ENCODE measurements at places on chromosomes 7 and 10.

- no peak for DNase-seq
Observed at GRCh38 chr7:26449175-26450165, 157.8 kb downstream of the SNX10 start.

GRCh38 chr10:71351628-71352319 lies 32.7 kb downstream of the SLC29A3 start:
- no peak for DNase-seq

GRCh38 chr10:59677253-59677831 lies 32.3 kb downstream of the SLC16A9 start:
- no peak for DNase-seq

- no peak for DNase-seq
Observed at GRCh38 chr10:17802350-17802749, 6.8 kb upstream of the MRC1 start.

GRCh38 chr7:122200888-122201287 lies 56.8 kb upstream of the AASS start:
- no peak for DNase-seq

GRCh38 chr7:20241194-20241910 lies 24.2 kb upstream of the MACC1 start:
- no peak for DNase-seq

DNA sequence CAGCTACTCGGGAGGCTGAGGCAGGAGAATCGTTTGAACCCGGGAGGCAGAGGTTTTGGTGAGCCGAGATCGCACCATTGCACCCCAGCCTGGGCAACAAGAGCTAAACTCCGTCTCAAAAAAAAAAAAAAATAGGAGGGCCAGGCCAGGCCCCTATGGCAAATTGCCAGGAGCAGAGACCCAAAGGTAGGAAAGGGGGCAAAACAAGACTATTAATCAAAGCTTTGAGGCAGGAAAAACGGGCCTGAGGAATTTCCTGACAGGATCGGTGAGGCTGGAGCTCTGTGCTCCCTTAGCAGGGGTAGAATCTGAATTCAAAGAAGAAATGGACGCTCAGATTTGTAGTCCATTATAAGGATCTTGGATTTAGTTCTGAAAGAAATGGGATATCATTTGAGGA lies 2.8 kb upstream of the VOPP1 start:
- DNase-seq: no peak

- DNase-seq: no peak
Observed at GRCh38 chr7:13988065-13988464, 1.4 kb downstream of the ETV1 start.

DNA sequence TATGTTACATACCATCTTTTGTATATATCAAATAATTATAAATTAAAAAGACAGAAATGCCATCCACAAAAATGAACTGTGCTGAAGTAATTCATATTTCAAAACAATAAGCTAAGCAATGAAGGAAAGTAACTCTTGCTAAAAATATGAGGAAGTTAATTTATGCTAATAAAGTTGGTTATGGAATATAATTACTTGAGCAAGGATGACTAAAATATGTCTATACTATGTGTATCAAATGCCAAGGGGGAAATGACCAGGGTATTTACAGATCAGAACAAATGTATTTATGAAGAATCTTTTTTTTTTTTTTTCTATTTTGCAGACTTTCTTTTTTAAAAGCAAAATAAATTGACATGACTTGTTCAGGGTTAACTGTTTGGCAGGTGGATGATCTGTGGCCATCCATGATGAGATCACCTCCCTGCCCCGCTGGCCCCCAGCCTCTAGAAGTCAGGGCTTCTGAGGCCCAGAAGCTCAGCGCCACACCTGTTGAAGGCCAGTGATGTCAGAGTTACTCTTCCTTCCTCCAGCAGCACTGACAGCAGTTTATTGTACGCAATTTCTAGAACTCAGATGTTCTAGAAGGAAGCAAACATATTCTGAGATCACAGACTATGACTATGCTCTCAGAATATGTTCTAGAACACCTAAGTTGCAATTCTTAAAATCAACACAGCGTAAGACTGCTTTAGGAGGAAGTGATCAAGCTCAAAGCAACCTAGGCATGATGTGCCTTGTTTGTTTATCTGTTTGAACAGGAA lies 196.1 kb upstream of the KLF14 start:
- DNase-seq: no peak

DNA sequence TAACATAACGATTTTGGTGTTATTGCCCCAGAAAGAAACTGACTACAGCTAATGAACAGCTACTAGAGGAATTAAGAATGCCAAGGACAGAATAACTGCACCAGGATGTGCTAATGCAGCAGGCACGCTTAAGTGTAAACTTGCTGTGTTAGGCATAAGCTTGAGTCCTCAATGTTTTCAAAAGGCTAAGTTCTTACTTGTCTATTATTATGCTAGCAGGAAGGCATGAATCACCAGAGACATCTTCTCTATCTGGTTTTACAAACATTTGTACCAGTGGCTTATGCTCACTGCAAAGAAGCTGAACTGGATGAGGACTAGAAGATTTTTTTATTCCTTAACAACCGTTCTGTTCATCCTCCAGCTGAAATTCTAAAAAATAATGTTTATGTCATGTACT lies 1035.3 kb downstream of the NRG3 start:
- no peak for DNase-seq

- DNase-seq: no peak
Observed at GRCh38 chr10:100744987-100745881, at the start of gene PAX2. TSS of gene PAX2 (plus strand) at chr10:100745582. CDS start at chr10:100746261, 679 bp downstream.

- no peak for DNase-seq
Observed at GRCh38 chr10:46250481-46250880, 36.3 kb upstream of the ANTXRL start.

DNA sequence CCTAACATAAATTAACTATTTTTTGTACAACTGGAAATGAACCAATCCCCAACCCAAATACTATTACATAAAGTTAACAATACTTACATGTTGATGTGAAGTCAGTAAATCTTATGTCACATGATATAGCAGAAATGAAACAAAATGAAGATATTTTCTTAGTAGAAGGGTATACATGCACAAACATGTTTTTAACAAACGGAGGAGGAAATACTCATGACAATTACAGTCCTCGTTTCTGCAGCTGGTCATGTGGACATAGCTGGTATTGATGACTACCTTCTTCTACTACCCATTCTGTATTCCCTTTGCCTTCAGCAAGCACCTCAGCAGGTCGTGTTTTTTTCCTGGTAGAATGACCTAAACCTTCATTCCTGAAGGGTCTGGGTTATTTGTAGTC lies 252.3 kb downstream of the HTR7 start:
- DNase-seq: no peak

- no peak for DNase-seq
Observed at GRCh38 chr10:100923580-100923979, 10.8 kb downstream of the SLF2 start.

GRCh38 chr10:51879238-51879637 lies 179.8 kb upstream of the CSTF2T start:
- no peak for DNase-seq

DNA sequence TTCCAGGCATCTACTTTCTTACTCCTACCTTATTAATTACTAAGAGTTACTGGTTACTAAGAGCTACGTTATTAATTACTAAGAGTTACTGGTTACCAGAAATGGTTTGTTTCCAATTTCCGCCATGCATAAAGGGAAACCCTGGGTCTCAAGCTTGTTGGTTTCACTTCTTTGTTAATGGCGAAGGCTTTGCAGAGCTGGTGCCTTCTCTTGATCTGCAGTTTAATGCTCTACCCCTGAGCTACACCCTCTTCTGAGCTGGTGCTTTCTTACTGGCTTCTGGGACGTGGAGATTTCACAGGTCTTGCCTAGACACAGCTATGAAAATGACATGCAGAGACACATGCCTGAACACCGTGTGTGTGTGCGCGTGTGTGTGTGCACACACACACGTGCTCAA lies 560 bp downstream of the CPA4 start:
- DNase-seq: no peak

DNA sequence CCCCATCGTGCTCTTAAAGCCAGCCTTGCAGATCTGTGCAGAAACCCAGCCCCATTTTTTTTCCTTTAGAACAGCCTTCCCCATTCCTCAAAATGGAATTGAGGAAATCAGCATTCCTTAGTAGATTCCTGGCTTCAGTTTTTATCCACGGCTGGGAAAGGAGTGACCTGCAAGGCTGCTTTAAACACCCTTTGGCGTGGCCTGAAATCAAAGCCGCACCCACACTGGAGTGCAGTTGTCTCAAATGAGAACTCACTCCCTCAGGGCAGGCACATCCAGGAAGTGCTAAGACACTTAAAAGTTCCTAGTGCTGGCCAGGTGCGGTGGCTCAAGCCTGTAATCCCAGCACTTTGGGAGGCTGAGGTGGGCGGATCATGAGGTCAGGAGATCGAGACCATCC lies 34.8 kb downstream of the HTR5A start:
- no peak for DNase-seq

- no peak for DNase-seq
Observed at GRCh38 chr10:72893136-72893798, at the start of gene OIT3. TSS of gene OIT3 (plus strand) at chr10:72893739. CDS start at chr10:72893799, 60 bp downstream.

- DNase-seq: no peak
Observed at GRCh38 chr10:80452069-80452468, 2.0 kb upstream of the TSPAN14 start.

GRCh38 chr10:80529604-80530003 lies 8.1 kb upstream of the SH2D4B start:
- DNase-seq: no peak

DNA sequence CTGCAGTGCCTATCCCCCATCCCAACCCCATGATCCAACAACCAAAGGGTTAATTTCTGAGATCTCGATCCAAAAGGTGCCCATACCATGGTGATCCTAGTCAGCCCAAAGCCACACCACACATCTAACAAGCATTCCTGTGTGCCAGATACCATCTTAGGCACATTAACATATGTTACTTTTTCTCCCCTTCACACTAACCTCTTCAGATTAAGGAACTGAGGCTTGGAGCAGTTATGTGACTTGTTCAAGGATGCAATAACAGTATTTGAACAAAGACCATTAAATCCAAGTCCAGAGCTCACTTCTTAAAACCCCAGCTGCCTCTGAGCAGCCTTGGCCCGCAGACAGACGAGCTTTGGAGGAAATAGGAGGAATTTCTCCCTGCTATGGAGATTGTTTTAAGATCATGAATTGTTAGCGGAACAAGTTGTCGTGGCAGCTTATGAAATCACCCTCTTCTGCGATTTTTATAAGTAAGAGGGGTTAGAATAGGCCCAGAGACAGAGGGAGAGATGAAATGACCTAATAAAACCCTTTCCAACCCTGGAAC lies 327.2 kb downstream of the KCNMA1 start:
- no peak for DNase-seq

DNA sequence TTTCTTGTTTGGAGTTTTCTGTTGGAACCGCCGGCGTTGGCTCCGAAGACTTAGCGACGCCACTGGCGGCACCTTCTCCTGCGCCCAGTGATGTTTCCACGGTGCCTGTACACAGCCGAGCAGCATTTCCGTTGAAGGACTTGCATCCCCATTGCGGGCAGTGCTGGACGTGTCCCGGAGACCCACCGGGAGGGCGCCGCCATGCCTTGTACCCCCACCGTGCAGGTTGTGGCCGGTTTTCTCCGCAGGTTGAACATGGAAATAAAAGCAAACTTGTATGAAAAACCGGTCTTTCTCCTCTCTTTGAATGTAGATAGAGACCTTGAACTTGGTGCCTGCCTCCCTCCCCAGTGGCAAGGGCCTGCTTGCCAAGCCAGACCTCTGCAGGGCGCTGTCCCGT lies 22.9 kb upstream of the CHST12 start:
- DNase-seq: no peak

DNA sequence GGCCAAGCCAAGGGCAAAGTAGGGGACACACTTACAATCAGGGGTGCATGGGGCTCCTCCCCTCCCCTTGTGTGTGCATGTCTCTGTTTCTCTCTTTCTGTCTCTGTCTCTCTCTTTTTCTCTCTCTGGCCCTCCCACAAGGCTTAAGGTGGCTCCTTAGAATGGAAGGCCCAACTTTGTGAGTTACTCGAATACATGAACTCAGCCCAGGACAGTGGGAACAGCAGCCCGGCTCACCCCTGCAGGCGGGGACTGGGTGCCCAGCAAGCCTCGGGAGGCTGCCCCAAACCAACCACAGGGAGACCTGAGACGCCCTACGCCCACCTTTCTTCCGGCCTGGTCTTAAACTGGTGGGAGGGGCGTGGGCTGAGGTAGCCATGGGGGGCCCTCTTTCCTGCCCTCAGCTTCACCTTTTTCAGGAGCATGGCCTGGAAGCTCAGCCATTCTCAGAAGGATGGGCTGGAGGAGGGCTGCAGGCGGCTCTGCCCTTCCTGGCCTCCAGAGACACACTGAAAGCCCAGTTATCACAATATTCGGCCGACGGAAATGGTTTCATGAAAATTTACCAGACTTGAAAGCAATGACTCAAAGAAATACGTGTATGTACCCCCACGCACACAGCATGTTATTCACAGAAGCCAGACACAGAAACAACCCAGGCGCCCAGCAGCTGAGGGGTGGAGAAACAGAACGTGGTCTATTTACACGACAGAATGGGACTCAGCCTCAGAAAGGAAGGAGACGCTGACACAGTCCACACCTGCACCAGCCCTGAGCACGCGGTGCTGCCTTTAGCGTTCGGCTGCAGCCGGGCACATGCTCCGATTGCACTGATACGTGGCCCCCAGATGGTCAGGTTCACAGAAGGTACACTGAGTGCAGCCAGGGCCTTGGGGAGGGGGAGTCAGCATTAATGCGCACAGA lies 229.5 kb downstream of the PTPRN2 start:
- no peak for DNase-seq

DNA sequence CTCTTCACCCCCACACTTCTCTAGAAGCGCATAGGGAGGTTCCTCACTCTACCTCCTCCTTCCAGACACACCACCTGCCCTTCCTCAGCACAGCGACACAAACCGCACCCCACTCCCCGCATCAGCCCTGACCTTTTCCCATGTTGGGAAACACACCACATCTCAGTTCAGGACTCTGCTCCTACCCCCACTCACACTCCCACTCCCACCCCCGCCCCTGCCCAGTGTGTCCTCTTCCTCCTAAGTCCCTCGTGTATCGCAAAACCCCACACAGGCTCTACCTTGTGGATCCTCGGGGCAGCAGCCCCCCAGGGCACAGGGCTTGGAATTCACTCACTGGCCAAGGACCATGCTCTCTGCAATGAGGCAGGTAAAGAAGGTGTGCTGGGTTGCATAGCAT lies 4.2 kb upstream of the AOC1 start:
- no peak for DNase-seq

DNA sequence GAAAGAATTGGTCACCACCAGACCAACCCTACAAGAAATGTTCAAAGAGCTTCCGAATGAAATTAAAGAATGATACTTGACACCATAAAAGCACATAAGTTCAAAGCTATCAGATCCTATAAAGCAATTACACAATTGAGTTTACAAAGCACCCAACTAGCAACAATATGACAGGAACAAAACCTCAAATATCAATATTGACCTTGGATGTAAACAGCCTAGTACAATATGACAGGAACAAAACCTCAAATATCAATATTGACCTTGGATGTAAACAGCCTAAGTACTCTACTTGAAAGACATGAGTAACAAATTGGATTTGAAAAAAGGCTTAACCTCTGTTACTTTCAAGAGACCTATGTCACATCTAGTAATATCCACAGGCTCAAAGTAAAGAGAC lies 1201.4 kb downstream of the XPNPEP1 start:
- no peak for DNase-seq

All from putamen (tissue), 1 donor.